Sigmoid colon (tissue), 7 donors: ENCODE measurements at places on chromosomes 12 and 14. TPM values are rescaled to one million over a fixed set of nuclear protein-coding genes. Genes with fewer than 3 reads are reported as not detected.
A peak's percentile ranks its signal among the peaks of the same experiment; 100 is the strongest.

GRCh38 chr12:30811966-30812365 is 57.2 kb upstream of the CAPRIN2 start:
- no peak overlapping the region for H3K4me3 ChIP-seq
- H3K36me3 ChIP-seq: no peaks in the 10 kb centered on the region
- no peaks in the 10 kb centered on the region for H3K27me3 ChIP-seq
- no peaks in the 10 kb centered on the region for H3K4me1 ChIP-seq
- no peak for DNase-seq

DNA sequence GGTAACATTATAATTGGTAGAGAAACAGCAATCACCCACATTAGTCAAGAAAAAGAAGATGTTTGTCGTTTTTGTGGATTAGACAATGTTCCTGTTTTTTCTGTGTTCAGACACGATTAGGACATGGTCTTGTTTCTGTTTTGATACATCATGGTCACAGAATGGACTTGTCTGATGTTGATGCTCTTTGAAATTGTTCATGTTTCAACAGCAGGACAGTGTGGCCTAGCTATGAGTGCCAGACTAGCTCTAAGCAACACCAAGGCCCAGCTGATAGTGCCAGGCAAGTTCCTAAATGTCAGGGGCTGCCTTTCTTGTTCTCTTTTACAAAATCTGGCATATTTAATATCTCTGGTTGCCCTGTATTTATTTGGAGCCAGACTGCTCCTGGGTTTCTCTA is 40.9 kb upstream of the TOMM20L start:
- peaks cover 10% of the 10 kb centered on the region for H3K36me3 ChIP-seq
- no peaks in the 10 kb centered on the region for H3K27me3 ChIP-seq
- no peak overlapping the region for H3K4me3 ChIP-seq
- DNase-seq: no peak
- peaks cover 36% of the 10 kb centered on the region for H3K4me1 ChIP-seq
- H3K27ac ChIP-seq: peak overlapping the region; percentile 75

- H3K27ac ChIP-seq: peak overlapping the region; percentile 49
- H3K27me3 ChIP-seq: no peaks in the 10 kb centered on the region
- no peak overlapping the region for H3K4me3 ChIP-seq
- no peaks in the 10 kb centered on the region for H3K36me3 ChIP-seq
- no peak for DNase-seq
These were observed 84.1 kb downstream of the FGD4 start for GRCh38 chr12:32483499-32483898.

DNA sequence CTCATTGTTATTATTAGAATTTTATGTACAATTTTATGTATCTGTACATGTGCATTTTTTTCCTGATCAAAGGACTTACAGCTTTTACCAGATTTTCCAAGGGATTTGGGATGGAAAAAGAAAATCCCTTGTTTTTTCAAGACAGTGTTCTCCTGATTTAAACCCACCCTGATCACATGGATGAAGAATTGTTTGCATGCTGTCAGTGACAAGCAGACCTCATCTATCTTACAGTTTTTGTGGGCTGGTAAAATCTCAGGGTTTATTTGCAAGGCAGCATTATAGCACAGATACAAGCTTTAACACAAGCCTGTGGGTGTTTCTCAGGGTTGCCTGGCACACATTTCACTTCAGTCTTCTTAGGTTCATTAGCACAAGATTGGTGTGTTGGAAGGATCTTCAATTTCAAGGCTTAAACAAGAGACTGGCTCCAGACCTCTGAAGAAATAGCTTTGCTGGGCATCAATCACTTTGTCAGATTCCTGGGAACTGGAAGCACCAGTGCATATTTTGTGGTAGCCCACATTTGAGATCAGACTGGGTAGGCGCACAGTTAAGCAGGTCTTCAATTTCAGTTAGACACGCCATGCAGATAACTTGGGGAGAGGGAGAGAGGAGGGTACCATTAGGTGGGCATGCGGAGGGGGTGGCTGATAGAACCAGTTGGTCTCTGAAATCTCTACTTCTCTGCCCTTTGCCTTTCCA is 118.0 kb downstream of the TBX5 start:
- H3K27me3 ChIP-seq: no peaks in the 10 kb centered on the region
- H3K27ac ChIP-seq: no peak overlapping the region
- H3K36me3 ChIP-seq: no peaks in the 10 kb centered on the region
- no peaks in the 10 kb centered on the region for H3K4me1 ChIP-seq
- H3K4me3 ChIP-seq: no peak overlapping the region

Gene TPPP2
- not detected for total RNA-seq
